Stimulated activated CD4-positive, alpha-beta T cell treated with anti-CD3 and anti-CD28 coated beads, Interleukin-1b, Interleukin-23, amount 100 ng/mL, for 4 hours (primary cell): ENCODE measurements at places on chromosomes 2 and 18.

GRCh38 chr2:37916512-37917082 lies 8.5 kb upstream of the RMDN2 start:
- DNase-seq = no peak

- DNase-seq = no peak
Measured at GRCh38 chr18:36096955-36097354, 29.6 kb upstream of the RPRD1A start.

GRCh38 chr18:3985020-3985419 lies 470.1 kb downstream of the DLGAP1 start:
- no peak for DNase-seq

- no peak for DNase-seq
Measured at GRCh38 chr2:77629539-77629938, 107.4 kb upstream of the LRRTM4 start.

DNA sequence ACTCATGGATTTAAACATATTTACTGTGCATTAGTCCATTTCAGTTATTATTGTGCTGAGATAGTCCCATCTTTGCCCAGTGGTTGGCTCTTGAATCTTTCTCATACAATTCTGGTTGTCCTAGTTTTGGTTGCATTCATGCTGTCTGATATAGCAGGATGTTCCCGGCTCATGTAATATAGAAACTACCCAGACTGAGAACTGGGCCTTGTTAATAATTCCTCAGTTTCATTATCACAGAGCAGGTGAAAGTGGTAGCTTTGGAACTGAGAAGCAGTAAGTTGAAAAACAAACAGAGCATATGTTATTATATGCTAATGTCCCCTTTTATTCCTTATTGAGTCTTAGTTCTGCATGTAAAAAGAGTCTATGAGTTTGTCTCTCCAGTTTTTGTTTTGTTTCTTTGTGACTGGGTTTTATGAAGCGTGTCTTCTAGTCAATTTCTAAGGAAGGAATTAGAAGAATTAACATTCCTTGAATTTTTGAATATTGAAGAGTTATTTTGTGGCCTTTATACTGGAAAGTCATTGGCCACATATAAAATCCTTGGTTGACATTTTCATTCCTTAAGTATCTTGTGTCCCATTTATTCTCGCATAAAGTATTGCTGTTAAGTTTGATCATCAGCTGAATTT lies 43.3 kb downstream of the EIF5B start:
- DNase-seq = no peak

DNA sequence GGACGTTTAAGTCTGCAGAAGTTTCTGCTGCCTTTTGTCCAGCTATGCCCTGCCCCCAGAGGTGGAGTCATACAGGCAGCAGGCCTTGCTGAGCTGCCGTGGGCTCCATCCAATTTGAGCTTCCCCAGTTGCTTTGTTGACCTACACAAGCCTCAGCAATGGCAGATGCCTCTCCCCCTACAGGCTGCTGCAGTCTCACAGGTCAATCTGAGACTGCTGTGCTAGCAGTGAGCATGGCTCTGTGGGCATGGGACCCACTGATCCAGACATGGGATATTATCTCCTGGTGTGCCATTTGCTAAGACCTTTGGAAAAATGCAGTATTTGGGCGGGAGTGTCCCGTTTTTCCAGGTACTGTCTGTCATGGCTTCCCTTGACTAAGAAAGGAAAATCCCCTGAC lies 726.0 kb downstream of the ERBB4 start:
- DNase-seq = no peak
